GM19239 (cell line): ENCODE measurements at places on chromosomes 2 and 18.

GRCh38 chr18:52140986-52141385 lies 199.0 kb upstream of the DCC start:
- DNase-seq, result no peak

DNA sequence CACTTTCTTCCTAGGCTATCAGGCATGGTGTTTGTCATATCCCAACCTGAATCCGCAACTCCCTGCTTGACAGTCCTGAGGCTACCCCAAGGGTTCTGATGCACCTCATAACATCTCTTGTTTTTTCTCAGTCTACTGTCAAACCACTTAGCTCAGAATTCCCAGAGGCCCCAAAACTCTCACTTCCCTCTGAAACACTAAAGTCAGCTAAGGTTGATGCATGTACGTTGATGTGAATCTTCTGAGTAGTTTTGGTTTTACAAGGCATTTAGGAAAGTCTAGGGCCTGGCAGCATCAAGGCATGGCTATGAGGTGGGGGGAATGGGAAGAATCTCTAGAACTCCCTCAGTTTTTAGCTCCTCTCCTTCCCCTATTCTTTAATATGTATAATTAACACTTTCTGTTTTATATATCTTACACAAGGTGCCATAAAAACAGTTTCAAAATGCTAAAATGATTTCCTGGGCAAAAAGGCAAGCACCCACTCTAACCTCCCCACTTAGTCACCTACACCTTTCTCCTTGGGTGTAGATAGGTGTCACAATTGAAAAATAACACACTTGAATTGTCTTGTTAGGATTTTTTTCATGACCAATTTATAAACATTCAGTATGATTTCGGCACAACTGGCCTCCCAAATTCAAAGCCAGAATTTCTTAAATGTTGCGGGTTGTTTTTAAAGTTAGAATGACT lies 71.4 kb upstream of the TANK start:
- no peak for DNase-seq

DNA sequence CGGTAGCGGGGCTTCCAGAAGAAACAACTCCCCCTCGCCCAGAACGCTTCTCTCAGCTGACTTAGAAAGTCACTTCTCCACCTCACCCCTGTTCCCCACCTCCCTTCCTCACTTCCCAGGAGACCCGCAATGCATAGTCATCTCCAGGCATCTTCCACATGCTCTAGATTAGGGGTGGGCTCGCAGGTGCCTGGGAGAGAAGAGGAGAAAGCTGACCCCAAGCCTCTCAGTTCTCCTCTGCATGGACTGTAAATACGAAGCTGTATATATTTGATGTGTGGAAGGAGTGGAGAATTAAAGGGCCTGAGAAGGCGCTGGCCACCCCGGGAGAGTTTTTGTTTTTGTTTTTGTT lies 1.8 kb downstream of the MAL start:
- no peak for DNase-seq

DNA sequence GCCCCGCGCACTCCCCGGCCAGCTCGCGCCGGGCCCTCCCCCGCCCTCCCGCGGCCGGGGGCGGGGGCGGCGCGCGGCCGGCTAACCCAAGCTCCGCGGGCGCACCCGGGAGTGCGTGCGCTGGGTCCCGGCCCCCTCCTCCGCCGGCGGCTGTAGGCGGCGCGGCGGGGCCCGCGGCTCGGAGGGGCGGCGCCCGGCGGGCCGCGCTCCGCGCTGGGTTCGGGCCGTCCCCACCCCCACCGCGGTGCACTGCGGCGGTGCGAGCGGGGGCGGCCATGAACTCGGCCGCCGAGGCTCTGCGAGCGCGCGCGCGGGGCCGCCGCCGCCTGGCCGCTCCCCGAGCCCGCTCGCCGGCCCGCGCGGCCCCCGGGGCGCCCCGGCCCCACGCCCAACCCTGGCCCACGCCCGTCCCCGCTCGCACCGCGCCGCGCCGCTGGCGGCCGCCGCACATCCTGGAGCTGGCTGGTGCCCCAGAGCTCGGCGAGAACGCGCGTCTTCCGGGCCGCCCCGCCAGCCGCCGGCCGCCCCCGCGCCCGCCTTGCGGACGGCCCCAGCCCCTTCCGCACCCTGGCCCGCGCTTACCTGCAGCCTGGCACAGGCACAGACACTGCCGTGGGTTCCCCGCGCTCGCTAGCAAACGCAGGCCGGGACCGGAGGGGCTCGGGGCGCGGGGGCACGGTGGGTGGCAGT lies at the start of gene ZBTB14:
Gene ZBTB14 (minus strand): TSS at position 496 of the 690 bp plus-strand sequence. CDS start 2,480 bp downstream, outside the sequence.
- DNase-seq, result peak; percentile 56

DNA sequence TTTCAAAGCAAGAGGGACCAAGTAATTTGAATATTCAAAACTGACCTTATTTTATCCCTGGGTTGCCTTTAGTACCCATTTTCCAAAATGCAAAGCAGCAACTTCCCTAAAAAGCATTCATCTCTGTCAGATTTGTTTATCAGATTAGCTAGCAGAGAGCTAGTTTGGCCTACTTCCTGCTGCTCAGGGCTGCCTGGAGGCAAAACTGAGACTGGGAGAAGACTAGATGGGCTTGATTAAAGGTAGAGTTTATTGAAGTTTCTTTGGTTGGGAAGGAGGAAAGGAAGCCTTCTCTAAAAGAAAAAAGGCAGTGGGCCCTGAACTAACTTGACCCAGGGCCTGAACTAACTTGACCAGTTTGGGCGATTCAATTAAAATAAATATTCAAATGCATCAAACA lies 426.1 kb upstream of the FAM98A start:
- DNase-seq, result no peak

- DNase-seq, result no peak
These were observed 230.2 kb upstream of the SMAD2 start for GRCh38 chr18:48160622-48161021.

GRCh38 chr2:229104974-229105387 lies 166.1 kb downstream of the PID1 start:
- DNase-seq, result no peak

- no peak for DNase-seq
These were observed 413.8 kb upstream of the MEX3C start for GRCh38 chr18:51611326-51611725.

GRCh38 chr2:64947885-64948284 lies 41.3 kb upstream of the SLC1A4 start:
- no peak for DNase-seq

DNA sequence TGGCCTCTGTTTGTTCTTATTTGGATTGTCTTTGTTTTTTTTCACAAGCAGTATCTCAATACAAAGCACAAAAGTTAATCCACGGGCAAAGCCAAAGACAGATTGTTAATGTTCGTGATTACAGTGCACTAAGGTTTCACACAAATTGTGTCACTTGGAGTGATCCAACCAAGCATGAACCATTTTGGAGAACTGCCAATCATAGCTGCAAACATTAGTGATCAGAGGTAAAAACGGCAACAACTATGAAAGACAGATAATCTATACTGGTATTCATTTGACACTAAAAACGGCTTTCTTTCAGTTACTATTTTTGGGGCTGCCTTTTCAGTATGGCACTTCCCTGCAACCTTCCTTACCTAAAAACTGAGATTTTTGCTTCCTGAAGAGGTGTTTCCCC lies 213.1 kb upstream of the GULP1 start:
- DNase-seq, result no peak

DNA sequence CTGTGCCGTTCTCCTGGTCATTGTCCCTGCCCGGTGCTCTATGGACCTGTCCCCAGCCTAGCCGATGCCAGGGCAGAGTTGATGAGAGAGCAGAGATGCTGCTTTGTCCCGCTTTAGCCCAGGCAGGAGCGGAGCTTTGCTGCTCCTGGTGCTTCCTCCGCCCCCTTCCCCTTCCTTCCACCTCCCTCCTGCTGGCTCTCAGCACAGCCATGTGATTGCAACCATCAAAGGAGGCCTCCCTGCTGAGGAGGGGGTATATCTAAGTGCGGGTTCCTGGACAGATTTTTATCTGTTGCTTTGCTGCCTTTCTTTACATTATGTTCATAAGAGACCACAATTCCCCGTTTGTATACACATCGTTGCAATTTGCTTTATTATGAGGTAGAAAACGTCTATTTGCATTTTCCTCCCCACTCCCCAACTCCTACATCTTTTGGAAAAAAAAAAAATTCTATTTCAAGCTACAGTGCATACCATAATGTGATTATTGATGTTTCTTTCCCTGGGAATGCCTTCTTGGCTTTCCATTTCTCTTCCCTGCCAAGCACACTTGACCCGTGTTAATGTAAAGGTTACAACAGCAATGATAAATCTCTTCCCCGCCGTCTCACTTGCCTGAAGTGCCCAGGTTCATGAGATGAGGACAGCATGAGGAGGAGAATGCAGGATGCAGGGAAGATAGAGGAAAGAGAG lies 25.4 kb downstream of the ALPK2 start:
- no peak for DNase-seq

- DNase-seq, result no peak
These were observed 33.6 kb downstream of the NCAPH start for GRCh38 chr2:96369186-96369585.

DNA sequence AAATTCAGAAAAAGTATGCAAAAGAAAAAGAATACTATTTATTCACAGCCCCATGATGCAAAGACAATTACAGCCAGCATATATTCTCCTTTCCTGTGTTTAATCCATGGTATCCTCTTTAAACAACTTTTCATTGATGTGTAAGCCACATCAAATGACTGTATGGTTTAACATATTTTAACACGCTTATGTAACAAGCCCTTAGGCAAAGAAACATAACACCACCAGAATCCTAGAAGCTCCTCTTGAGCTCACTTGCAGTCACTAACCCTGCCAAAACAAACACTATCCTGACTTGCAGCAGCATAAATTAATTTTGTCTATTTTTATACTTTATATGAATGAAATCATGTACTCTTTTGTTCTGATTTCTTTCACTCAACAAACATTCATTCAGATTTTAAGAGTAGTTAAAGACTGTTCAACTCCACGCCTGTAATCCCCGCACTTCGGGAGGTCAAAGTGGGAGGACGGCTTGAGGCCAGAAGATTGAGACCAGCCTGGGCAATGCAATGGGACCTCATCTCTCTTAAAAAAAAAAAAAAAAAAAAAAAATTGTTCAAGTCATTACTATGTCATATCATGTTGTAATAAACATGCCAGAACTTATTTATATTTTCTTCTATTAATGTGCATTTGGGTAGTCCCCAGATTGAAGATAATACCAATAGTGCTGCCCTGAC lies 226.3 kb downstream of the NBAS start:
- no peak for DNase-seq

DNA sequence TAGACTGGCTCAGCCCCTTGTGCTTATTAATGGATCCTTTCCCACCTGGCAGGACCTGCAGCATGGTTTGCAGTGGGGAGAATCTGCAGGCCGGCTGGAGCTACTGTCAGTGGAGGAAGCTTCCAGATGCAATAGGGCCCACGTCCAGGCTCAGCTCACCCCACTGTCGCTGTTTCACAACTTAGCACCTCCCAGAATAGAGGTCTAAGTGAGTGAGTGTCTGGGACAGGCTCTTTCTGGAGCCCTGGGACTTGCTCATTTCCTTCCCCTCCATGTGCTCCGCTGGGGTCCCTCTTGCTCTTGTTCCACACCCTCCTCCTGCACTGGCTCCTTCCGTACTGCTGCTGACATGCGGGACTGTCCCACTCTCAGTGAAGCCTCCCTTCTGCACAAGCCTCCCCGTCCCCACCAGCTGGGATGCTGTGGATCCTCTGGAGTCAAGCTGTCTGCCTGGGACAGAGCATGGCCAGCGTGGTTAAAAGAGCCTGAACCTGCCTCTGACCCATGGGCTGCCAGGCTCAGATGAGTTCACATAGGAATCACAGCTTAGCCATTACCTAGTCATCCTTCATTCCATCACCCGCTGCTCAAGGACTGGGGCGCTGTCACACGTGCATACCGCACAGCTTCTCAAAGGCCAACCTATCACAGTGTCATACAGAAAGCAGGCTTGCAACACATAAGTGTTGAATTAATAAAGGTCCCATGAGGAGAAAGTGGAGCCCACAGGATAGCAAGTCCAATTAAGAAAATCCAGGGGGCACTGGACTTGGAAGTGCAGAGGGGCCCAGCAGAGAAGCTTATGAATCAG lies 135.9 kb downstream of the ACKR3 start:
- no peak for DNase-seq

- DNase-seq, result no peak
These were observed 127.7 kb downstream of the DYSF start for GRCh38 chr2:71581026-71581425.

GRCh38 chr18:52694804-52695203 lies 354.8 kb downstream of the DCC start:
- DNase-seq, result no peak
